ELR (cell line): ENCODE measurements at places on chromosomes 4 and X.

GRCh38 chr4:17797808-17798207 is 12.7 kb downstream of the DCAF16 start:
- no peak for DNase-seq

DNA sequence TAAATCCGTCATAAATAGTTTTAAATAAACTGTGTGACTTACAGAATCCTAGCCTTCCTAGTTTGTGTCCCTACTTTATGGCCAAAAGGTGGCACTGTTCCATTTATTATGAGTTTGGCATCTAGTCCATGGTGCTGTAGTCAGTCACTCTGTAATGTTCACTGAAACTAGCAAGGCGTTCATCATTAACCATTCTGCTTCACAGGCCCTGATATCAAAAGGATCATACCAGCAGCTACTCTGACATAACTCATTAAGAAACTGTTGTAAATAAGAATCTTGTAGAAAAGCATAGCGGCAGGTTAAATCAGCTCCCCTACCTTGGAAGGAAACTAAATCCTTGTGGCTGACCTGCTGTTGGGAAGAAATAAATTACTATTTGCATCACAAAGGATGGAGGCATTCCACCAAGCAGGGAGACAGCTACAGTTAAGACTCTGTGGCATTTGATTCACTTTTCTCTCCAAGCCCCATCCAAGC is 919.6 kb upstream of the DIAPH2 start:
- peak; percentile 1 for DNase-seq

DNA sequence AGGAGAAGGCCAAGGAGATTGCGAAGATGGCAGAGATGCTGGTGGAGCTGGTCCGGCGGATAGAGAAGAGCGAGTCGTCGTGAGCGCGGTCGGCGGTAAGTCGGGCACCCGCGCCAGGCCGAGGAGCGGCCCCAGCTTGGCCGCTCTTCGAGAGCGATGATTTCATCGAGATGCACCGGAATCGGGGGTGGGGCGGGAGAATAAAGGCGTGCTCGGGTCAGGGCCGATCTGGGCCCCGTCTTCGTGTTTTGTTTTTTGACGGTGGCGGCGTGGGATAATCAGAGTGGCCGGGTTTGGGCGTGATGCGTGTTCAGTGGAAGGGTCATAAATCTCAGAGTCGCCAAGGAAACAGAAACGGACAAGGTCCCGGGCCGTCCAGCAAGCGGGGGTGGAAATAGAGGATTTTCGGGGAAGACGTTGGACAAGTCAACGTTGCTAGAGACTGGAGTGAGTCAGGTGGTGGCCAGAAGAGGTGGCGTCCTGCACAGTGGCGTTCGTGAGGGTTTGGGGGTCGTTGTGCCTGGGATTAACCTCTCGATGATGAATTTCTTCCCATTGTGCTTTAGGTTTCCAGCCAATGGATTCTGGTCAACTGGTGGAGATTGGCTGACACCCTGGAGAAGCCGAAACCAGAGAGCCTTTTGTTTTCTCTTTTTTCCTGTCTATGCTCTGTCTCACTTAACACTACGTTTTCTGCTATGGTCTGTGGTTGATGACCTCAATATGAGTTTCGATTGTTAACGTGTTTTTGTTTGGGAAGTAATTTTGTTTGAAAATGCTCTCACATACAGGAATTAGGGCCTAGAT is 882 bp downstream of the MRFAP1 start:
- DNase-seq = peak; percentile 68

GRCh38 chrX:136146614-136147314 is 569 bp upstream of the FHL1 start:
- peak; percentile 9 for DNase-seq

GRCh38 chrX:135000516-135000915 is 9.7 kb downstream of the SMIM10 start:
- peak; percentile 52 for DNase-seq

GRCh38 chr4:182465114-182465513 is 221.9 kb downstream of the TENM3 start:
- no peak for DNase-seq

DNA sequence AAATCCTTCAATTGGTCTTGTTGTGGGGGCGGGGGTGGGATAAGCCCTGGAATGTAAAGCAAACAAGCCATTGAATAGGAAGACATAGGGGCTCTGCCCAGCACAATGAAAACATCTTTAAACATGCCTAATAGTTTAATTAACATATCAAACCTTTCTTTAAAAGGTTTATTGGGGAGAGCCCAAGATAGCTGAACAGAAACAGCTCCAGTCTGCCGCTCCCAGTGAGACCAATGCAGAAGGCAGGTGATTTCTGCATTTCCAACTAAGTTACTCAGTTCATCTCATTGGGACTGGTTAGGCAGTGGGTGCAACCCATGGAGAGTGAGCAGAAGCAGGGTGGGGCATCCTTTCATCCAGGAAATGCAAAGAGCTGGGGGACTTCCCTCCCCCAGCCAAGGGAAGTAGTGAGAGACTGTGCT is 327.2 kb upstream of the CNKSR2 start:
- no peak for DNase-seq
